ENCODE measurements at places on chromosomes 6 and 20. TPM values are rescaled to one million over a fixed set of nuclear protein-coding genes. Genes with fewer than 3 reads are reported as not detected.

- no peak for DNase-seq
Measured at GRCh38 chr6:158008864-158009113, 27.1 kb downstream of the SYNJ2 start.

DNA sequence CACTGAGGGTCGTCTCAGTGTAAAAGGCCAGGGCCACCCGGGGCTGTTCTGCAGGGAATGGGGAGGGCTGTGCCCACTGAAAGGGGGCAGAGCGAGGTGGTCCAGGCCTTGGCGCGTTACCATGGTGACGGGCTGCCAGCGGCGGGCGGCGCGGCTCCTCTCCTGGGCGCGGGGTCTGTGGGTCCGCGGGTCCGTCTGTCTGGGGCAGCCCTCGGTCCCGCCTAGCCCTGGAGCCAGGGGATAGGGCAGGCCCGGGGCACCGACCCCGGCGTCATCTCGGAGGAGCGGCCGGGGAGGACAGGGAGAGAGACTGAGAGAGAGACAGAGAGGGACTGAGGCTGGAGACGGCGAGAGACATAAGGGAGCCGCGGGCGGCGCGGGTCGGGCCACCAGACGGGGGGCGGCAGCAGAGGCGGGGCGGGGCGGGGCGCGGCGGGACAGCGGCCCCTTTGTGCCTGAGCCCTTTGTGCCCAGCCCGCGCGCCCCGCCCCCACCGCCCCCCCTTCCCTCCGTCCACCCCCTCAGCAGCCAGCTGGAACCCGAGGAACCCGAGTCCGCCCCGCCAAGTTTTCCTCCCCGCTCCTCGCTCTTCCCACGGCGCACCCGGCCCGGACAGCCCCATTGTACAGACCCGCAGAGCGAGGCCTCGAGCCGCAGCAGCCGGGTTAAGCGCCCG lies at the start of gene KIAA1755:
TSS of gene KIAA1755 (minus strand) at position 358 of the 676 bp plus-strand sequence. CDS start at position 123, 235 bp downstream.
- peak; percentile 56 for DNase-seq

GRCh38 chr6:68978411-68978810 lies 343.3 kb downstream of the ADGRB3 start:
- DNase-seq = no peak

GRCh38 chr6:636488-636887 lies 20.4 kb downstream of the HUS1B start:
- DNase-seq = no peak

DNA sequence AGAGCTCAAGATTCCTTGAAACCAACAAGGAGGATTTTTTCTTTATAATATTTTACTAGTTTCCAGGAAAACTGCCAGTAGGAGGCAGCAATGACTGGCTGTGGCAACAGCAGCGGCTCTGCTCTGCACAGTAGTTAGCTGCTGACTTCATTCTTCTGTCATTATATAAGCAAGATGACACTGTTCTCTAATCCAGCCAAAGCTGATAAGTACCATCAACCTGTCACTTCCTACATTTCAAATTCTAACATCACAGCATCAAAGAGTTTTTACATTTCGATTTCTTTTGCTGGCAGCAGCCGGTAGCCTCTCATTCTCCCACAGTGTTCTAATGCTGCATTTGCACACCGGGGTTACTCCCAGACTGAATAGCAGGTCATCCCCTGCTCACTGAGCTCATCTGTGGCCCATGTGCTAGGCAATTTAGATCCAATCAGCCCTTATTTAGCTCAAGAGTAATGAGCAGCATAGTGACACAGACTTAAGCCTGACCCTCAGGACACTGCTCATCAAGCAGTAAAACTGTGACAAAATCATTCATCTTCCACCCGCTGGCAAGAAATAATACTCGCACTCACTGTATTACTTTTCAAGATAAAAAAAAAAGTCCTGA lies 67.8 kb downstream of the MMS22L start:
- DNase-seq = peak; percentile 41

GRCh38 chr20:53003420-53004154 lies 31.4 kb downstream of the TSHZ2 start:
- no peak for DNase-seq

GRCh38 chr6:109816452-109817374 lies 125.6 kb downstream of the FIG4 start:
- DNase-seq = peak; percentile 43

DNA sequence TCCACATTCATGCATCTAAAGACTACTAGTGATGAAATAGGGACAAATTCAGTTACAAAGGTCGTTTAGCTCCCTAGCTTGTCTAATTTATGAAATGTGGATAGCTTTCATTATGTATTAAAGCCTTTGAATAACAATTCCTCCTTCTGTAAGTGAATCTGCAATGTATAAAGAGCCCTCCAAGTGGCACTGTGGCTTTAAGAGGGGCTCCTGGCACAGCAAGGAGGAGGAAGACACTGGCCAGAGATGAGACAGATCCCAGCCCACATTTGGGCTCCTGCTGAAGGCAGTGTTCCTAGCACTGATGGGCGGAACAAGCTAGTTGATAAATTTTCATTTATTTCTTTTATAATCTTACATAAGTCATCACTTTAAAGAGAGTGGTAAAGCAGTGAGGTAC lies 17.6 kb upstream of the FUCA2 start:
- DNase-seq = peak; percentile 21

DNA sequence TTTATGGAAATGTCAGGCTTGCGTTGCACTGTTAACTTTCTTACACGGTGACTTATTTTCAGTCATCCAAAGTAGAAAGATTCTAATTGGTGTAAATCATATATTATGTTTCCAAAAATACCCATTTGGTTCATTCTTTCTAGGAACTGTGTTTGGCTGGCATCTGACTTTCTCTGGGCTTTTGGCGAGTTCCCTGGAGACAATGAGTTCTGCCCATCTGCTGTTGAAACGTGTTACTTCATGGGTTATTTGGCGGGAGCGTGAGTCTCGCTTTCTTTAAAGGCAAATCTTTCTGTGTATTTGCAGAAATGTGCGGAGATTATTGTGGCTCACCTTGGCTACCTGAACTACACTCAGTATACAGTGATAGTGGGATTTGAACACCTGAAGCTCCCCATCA lies 29.5 kb downstream of the TMEM181 start:
- no peak for DNase-seq

DNA sequence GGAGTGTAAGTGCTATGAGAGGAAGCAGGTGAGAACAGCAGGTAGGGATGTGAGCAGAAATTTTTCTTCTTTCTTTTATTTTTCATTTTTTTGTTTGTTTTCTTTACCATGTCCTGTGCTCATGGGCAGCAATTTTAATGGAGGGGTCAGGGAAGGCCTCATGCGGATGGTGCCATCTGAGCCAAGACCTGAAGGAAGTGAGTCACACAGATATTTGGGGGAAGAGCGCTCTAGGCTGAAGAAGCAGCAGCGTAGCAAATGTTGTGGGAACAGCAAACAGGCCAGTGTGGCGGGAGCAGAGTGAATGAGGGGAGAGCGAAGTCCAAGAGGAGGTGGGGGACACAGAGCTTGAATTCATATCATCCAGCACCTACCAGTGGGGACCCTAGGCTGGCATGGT lies 12.7 kb downstream of the SPDEF start:
- no peak for DNase-seq

GRCh38 chr6:148689168-148689567 lies 57.7 kb upstream of the UST start:
- DNase-seq = no peak

DNA sequence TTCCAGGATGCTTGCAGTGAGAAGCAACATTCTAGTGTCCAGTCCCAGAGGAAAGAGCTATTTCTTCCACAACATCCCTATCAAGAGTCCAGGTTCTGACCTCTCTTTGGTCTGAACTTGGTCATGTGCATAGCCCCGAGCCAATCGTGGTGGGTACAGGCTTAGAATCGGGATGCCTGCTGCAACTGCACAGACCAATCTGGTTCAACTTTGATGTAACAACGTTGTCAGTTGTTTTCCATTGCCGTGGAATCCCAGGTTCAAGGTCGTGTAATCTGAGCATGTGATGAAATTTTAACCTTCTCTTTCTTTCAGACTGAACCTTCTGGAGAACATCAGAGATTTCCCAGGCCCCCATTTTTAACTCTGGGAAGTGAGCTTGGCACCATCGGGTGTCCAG lies 130.5 kb downstream of the ANKRD60 start:
- DNase-seq = no peak

DNA sequence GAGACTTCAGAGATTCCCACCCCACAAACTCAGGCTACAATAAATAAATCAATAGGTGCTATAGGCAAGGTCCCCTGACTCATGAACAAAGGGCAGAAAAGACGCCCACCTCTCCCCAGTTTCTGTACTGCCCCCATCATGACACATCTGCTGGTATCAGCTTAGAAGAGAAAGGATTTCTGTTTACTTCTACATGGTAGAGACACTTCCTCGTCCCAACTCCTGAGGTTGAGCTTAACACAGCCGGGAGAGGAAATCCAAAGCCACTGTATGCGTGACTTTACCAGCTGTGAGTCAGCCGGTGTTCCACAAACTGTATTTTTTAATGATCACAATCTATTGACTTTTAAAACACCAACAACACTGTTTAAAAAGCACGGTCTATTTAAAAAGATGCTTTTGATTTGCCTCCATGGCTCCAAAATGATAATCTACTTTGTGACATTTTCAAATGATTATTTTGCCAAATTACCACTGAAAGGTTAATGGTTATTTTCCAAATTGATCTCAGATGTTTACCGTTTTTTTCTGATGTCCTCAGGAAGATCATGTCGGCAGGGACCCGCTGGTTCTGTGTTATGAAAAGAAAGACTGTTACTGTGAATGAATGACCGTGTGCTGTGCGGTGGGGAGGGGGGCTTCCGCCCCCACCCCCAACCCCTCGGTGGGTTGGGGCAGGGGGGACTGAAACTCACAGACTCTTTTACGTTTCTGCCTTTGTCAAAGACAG lies 72.5 kb downstream of the ATP9A start:
- peak; percentile 47 for DNase-seq

DNA sequence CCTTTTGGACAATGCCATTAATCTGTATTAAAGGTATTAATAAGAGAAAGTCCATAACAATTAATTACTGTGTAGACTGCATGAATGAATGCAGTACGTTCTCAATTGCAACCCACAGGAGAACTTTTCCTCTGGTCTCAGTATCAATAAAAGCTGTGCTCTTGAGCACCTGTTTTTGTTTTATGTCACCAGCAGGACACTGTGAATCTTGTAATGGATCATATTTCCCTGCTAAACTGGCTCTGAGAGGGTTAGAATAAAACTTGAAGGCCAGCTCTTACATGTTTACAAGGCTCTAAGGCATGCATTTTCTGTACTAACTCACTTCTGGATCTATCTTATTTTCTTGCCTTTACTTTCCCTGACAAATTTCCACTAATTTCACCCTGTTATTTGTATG lies 214.3 kb upstream of the PLN start:
- peak; percentile 52 for DNase-seq

DNA sequence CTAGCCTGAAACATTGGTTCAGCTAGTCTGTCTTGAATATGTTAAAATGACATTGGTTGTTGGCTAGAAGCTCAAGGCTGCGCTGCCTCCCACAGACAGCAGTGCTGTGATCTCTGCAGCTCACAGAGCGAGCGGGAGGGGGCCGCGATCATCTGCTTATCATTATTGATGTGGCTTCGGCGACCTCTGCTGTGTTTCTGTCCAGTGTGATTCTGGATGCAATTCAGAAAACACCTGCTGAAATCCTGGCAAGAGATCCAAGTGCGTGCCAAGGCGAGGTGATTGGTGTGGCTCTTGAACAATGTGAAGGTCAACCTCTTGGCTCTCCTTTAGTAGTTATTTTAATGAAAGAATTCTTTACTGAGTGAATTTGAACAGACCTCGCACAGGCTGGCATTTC lies 142.3 kb upstream of the SASH1 start:
- no peak for DNase-seq

- DNase-seq = no peak
Measured at GRCh38 chr6:2959909-2960719, 11.3 kb downstream of the SERPINB6 start.

GRCh38 chr6:84597238-84597875 lies 167.0 kb downstream of the TBX18 start:
- DNase-seq = no peak

- no peak for DNase-seq
Measured at GRCh38 chr6:120112980-120113379, 763.4 kb upstream of the MAN1A1 start.

- peak; percentile 31 for DNase-seq
Measured at GRCh38 chr20:20466341-20466879, 98.5 kb downstream of the INSM1 start.

GRCh38 chr6:164795056-164795815 lies 514.2 kb downstream of the C6orf118 start:
- DNase-seq = peak; percentile 43

GRCh38 chr6:110699780-110700179 lies 115.5 kb downstream of the CDK19 start:
- DNase-seq = no peak

- DNase-seq = peak; percentile 68
Measured at GRCh38 chr20:19692685-19693119, 65.4 kb upstream of the RIN2 start.

DNA sequence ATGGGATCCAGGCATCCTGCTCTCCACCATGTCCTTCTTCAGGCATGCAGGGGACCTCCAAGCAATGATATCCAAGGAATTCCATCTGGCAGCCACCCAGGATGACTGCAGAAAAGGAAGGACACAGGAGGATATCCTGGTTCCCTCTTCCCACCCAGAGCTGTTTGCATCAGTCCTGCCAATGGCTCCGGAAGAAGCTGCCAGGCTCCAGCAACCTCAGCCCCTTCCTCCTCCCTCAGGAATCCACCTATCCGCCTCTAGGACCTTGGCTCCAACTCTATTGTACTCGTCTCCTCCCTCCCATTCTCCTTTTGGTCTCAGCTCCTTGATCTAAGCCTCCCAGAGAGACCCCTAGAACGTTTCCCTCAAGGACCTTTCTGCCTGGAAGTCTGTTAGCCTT lies 733 bp upstream of the PSORS1C2 start:
- no peak for DNase-seq

DNA sequence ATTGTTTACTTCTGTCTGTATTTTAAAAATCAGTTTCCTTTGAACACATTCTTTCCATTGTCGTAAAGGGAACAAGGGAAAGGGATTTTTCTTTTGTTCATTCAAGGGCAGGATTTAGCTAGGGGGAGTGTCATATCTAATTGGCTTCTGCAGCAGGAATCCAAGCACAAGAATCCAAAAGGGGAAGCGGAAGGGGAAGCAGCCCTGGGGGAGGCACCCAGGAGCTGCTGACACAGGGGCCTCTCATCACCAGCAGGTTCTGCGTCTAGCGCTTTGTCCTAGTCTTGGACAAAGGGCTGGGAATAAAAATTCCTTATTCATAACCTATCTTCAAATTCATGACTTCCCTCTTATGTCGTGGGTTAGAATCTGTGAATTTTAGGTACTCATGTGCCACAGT lies 13.7 kb downstream of the RIPK1 start:
- DNase-seq = no peak

The MACROD2 gene
- 5.0 TPM for total RNA-seq

The FOXQ1 gene
- total RNA-seq = 6.4 TPM

The SMLR1 gene
- total RNA-seq = not detected

The FARS2 gene
- 38.8 TPM for total RNA-seq

The SOX12 gene
- 7.1 TPM for total RNA-seq

The DZANK1 gene
- 1.6 TPM for total RNA-seq

The GGTLC1 gene
- not detected for total RNA-seq

All from tongue (tissue), 3 donors.